Renal pelvis (tissue), 12 donors: ENCODE measurements at places on chromosomes 2 and 18. TPM values are rescaled to one million over a fixed set of nuclear protein-coding genes. Genes with fewer than 3 reads are reported as not detected.

ATP6V1C2 gene
- 6.7 TPM for polyA plus RNA-seq

CNTNAP5 gene
- polyA plus RNA-seq: not detected

OSGEPL1 gene
- 15.9 TPM for polyA plus RNA-seq

SMCHD1 gene
- polyA plus RNA-seq: 64.7 TPM

- no peak for DNase-seq
Measured at GRCh38 chr2:188518381-188518780, 226.7 kb downstream of the GULP1 start.

DNA sequence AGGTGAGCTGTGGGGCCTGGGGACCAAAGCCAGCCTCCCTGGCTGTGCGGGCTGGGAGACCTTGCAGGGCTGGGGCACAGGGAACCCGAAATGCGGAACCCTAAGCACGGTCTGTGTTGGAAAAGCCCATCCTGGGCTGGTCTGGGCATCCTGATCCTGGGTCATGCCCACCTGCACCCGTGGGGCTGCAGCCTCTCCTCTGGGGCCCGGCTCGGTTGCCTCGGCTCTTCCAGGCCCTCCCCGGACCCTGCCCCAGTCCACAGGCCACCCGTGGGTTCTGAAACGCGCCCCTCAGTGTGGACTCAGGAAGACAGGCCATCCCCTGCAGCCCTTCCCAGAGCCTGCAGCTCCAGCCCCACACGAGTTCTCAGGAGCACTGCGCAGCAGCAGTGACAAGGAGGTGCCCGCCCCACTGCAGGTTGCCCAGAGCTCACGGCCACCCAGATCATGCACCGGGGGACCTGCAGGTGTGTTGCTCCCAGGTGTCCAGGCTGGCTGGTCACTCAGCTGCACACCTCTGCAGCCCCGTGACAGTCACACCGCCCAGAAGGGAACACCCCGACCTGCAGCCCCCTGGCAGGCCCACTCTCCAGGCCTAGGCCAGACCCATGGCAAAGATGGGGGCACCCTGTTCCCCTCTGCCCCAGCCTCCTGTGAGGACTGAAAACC lies 12.2 kb upstream of the NFATC1 start:
- DNase-seq: no peak

DNA sequence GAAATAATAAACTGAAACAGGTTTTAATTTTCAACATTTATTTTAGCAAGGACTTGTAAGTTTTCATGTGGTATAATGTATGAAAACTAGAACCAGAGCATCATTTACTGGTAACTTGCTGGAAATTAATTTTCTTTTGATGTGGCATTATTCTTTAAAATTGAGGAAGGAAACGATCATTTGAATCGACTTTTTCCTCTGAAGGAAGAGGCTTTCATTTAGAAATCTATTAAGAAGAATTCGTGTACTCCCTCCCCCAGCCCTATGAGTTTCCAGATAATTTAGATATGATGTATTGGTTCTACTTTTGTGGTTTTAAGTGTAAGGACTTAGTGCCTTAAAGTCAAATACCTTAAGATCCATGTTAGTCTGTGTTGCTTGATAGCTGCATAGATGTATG lies 2.5 kb downstream of the BABAM2 start:
- no peak for DNase-seq

- DNase-seq: no peak
Measured at GRCh38 chr2:96664366-96664925, 21.9 kb downstream of the FER1L5 start.

- peak; percentile 79 for DNase-seq
Measured at GRCh38 chr2:233544200-233544610, 22.4 kb downstream of the USP40 start.

DNA sequence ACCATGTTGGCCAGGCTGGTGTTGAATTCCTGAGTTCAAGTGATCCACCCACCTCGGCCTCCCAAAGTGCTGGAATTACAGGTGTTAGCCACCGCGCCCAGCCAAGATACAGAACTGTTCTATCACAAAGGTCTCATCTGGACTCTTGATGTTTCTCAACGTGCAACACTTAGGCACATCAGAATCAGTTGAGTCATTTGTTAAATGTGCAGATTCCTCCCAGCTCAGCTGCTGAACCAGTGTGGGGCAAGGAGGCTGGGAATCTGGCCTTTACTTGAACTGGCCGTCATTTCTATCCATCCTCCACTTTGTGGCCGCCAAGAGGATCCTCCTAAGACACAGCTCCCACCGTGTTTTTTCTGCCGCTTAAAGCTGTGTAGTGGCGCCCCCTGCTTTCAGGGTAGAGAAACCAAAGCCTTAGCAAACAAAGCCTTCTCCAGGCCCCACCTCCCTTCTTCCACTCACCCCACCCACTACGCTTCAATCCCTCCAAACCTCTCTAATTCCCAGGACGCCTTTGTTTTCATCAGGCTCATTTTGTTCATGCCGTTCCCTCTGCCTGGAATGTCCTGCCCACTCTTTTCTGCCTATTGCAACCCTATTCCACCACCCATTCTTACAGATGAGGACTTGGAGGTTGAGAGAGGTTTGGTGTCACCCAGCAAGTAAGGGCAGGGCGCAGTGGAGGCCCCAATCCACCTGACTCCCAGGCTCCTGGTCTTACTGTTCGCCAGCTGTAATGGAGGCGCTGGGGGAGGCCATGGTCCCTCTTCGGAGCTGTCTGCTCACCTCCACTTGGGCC lies 776 bp upstream of the SPEG start:
- DNase-seq: no peak

DNA sequence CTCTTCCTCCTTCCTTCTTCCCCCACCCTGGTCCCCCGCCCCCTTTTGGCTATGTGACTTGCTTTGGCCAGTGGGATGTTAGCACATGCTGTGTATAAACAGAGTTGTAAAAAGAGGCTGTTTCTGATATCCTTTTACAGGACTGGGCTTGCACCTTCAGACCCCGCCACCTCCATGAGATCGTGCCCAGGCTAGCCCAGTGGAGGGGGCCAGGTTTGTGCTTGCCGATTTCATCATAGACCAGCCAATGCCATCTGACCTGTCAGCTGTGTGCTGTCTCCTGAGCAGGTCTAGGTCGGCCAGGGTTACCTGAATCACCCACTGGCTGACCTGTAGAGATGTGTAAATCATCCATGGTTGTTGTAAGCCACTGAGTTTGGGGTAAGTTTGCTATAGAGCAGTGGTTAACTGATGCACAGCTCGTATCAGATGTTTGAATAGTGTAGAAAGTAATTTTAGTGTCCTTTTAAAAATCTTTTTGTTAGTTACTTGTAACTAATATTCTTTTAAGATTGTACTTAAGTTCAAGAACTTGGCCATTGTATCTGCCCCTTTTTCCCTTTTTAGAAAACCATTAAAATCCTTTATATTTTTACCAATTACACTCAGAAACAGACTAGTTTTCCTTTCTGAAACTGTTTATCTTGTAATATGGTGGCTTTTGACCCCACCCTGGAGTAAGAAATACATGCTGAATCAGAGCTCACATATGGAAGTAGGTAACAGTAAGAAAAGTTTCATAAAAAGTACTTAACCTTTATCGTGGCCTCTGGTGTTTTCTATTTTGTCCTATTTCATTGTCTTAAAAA lies 122.0 kb upstream of the MGAT5 start:
- DNase-seq: no peak

- no peak for DNase-seq
Measured at GRCh38 chr2:48205137-48205798, 299.0 kb upstream of the FBXO11 start.

DNA sequence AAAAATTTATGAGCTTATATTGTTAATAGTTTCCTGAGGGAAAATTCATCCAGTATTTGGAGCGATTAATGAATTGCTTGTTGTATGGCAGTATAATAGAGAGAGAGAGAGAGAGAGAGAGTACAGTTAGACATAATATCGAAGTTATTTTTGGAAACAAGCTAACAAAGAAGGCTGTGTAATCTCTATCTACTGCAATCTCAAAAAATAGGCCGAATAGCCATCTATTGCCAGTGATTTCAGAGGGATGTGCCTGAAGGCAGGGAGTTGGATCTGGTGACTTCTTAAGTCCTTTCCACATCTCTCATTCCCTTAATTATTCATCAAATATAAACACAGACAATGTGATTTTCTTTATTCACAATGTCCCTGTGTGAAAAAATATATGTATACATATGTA lies 433.1 kb upstream of the RAB12 start:
- no peak for DNase-seq
